ENCODE measurements at places on chromosomes 6 and 20. TPM values are rescaled to one million over a fixed set of nuclear protein-coding genes. Genes with fewer than 3 reads are reported as not detected.

- DNase-seq = no peak
- H3K36me3 ChIP-seq = no peaks in the 10 kb centered on the region
- no peak overlapping the region for H3K27ac ChIP-seq
- H3K27me3 ChIP-seq = peaks cover 87% of the 10 kb centered on the region
These were observed 15.8 kb downstream of the KCNK15 start for GRCh38 chr20:44761423-44761822.

DNA sequence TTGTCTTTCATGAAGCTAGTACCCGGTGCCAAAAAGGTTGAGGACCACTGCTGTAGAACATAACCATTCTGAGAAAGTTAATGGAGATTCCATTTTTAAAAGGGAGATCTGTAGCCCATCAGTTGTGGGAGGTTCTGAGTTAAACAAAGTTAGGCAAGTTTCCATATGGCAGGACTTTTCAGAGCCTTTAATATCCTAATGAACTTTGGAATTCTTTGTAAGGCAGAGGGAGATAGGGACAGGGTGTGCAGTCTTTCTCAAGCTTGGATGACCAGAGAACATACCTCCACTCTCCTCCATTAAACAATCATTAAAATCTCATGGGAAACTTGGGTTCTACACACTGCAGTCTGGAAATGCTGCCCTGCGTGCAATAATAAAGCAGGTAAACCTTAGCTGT is 14.8 kb downstream of the ADGRF4 start:
- no peaks in the 10 kb centered on the region for H3K36me3 ChIP-seq
- H3K4me1 ChIP-seq = peaks cover 10% of the 10 kb centered on the region
- H3K27ac ChIP-seq = no peak overlapping the region
- DNase-seq = no peak
- no peak overlapping the region for H3K4me3 ChIP-seq

DNA sequence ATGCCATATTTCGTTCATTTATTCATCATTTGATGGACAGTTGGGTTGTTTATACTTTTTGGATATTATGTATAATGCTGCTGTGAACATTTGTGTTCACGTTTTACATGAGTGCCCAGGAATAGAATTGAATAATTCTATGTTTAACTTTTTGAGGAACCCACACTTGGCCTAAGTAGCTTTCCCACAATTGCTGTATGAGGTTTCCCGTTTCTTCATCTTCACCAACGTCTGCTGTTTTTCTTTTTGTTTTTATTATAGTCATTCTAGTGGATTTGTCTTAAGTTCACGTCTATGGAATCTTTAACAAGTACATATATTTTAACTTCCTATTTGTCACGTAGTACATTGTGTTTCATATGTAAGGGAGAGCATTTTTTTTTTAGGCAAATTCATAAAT is 110.3 kb downstream of the JARID2 start:
- no peak overlapping the region for H3K4me3 ChIP-seq
- H3K36me3 ChIP-seq = no peaks in the 10 kb centered on the region
- H3K4me1 ChIP-seq = peaks cover 8% of the 10 kb centered on the region
- no peaks in the 10 kb centered on the region for H3K27me3 ChIP-seq

DNA sequence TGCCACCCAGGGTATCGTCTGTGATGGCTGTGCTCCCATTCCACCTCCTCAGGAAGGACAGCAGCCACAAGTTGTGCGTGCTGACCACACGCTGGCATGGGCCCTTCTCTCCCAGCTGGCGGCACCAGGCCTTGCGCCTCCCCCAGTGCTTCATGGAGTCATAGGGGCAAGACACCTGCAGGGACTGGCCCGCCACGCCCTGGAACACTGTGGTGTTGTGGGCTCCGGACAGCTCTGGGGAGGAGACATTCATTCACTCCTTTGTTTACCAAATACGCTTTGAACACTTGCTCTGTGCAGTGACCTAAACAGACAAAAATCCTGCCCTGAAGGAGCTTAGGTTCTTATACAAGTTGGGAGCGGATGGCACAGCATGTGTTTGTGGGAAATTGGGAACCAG is 1.5 kb downstream of the TREM2 start:
- peaks cover 72% of the 10 kb centered on the region for H3K27me3 ChIP-seq
- H3K27ac ChIP-seq = no peak overlapping the region
- no peak overlapping the region for H3K4me3 ChIP-seq
- no peaks in the 10 kb centered on the region for H3K36me3 ChIP-seq

DNA sequence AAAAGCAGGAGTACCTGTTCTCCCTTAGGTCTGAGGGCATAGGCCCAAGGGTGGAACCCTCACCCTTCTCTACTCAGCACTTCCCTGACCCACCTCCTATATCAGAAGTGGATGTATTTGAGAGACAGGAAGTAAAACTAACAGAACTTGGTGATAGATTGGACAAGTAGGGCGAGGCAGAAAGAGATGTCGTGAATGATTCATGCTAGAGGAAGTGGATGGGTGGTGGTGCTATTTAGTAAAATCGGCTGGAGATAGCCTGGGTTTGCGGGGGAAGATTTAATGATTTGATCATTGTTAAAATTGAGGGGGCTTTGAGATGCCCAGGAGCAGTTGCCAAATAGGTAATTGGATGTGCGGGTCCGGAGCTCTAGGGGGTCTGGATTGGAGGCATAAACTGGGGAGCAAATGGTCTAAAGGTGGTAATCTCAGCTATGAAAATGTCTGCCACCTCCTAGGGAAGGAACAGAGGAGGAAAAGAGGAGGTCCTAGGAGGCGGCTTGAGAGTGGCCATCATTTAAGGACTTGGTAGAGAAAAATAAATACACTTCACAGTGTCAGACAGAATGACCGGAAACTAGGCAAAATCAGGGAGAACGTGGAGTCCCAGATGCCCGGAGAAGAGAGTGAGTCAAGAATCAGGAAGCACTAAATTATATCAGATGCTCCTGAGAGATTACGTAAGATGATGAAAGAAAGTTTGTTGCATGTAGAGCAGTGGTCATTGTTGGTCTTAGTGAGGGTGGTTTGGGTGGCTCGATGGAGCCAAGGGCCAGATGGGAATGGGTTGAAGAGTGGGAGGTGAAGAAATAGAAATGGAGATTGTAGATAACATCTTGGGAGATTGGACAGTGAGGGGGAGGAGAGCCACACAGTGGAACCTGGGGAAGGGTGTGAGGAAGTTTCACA is 142.0 kb downstream of the CEP57L1 start:
- H3K4me1 ChIP-seq = peaks cover 9% of the 10 kb centered on the region
- no peaks in the 10 kb centered on the region for H3K27me3 ChIP-seq
- H3K36me3 ChIP-seq = no peaks in the 10 kb centered on the region
- DNase-seq = no peak

The SOX4 gene
- 120 TPM for total RNA-seq

DNA sequence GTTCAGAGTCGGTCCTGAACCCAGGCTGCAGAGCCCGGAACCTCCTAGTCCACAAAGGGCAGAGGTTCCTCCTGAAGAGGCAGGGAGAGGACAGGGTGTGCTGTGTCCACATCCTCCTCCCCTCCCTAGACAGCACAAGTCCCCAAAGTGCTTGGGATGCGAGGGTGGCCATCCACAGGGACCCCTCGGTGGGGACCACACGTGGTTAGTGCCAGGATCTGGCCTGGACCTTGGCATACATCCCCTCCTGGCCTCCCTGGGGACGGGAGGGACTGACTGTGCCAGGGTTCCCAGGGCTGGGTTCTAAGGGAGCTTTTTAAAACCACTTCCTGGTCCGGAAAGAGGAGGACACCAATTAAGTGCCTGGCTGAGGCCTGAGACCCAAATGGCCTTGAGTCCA is 63.2 kb downstream of the CTCFL start:
- no peaks in the 10 kb centered on the region for H3K36me3 ChIP-seq
- no peak for DNase-seq
- peaks cover 95% of the 10 kb centered on the region for H3K27me3 ChIP-seq
- no peak overlapping the region for H3K4me3 ChIP-seq

GRCh38 chr20:23255106-23255505 is 95.5 kb upstream of the NXT1 start:
- no peaks in the 10 kb centered on the region for H3K4me1 ChIP-seq
- H3K36me3 ChIP-seq = no peaks in the 10 kb centered on the region
- H3K27me3 ChIP-seq = peaks cover 33% of the 10 kb centered on the region

DNA sequence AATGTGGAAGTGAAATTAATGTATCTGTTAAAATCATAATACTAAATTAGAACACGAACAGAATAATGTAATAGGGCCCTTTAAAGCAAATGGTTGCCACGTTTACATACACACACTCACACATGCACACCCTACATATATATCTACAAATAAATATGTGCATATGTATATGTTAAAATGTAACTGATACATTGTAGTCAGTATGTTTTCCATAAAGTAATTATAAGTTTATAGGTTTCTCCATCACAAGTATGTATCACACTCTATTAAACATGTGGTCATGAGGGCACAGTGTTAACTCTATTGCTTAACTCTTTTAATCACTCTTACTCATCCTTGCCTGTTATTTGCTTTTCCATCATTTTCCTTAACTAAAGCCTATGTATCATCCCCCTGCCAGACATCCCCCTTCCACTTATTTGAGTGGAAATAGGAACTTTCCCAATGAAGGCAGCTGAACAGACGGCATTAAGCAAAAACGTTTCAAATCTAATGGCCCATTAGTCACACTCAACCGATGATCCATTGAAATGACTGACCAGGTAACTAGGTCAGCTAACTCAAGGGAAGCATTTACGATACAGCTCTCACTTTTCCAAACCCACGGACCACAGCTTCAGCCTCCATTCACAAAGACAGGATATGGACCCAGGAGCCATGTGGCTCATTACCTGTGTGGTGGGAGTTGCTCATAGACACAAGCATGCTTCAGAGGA is 89.3 kb downstream of the HAO1 start:
- H3K27ac ChIP-seq = no peak overlapping the region
- H3K36me3 ChIP-seq = no peaks in the 10 kb centered on the region
- no peak overlapping the region for H3K4me3 ChIP-seq

The ASIP gene
- total RNA-seq = not detected

DNA sequence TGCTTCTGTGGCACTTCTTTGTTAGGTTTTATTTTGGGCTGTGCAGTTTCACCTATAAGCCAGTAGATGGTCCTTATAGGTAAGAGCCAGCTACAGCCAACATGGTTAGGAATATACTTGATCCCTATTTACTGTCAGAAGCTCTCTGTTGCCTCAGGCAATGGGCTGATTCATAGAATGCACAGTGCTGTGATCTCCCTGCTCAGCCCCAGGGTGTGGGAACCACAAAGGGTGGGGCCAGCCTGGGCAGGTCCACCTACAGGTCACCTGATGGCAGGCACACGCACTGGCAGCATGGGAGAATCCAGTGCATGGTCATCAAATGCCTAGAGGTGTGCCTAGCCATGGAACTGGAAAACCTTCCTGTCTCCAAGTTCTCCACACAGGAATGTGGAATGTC is 191.9 kb downstream of the MOXD1 start:
- DNase-seq = peak; percentile 50
- no peak overlapping the region for H3K4me3 ChIP-seq
- H3K36me3 ChIP-seq = no peaks in the 10 kb centered on the region
- H3K4me1 ChIP-seq = peaks cover 17% of the 10 kb centered on the region
- H3K27ac ChIP-seq = no peak overlapping the region

DNA sequence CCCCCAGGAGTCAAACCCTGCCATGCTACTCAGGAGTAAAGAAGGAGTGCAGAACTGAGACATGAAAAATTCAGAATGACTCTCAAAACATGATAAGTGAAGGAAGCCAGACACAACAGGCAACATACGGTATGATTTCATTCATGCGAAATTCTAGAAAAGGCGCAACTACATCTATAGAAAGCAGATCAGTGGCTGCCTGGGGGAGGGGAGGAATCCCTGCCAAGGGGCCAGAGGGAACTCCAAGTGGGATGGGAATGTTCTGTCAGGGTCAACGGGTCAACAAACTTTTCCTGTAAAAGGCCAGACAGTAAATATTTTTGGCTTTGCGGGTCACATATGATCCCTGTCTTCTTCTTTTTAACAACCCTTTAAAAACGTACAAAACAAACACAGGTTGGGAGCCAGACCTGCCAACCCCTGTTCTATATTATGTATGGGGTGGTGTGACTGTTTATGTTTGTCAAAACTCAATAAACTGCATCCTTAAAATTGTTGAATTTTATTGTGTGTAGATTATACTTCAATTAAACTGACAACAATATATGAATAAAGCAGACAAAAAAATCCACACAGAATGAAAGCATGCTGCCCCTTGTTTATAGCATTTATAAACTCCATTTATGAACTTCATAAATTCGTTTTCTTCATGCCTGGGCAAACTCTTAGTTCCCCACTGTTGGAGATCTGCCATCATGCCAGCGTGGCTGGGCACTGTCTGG is 56.6 kb upstream of the TRAF3IP2 start:
- no peak overlapping the region for H3K27ac ChIP-seq
- H3K27me3 ChIP-seq = no peaks in the 10 kb centered on the region
- no peak for DNase-seq
- no peaks in the 10 kb centered on the region for H3K36me3 ChIP-seq

DNA sequence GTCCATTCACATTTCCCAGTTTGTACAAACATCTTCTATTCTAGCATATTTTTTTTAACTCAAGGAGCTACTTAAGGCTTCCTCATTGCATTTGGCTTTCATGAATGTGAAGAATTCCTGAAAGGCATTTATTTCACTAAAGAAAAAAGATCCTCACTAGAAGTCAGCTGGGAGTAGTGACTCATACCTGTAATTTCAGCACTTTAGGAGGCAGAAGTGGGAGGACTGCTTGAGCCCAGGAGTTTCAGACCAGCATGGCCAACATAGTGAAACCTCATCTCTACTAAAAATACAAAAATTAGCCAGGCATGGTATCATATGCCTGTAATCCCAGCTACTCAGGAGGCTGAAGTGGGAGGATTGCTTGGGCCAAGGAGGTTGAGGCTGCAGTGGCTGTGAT is 30.9 kb upstream of the XRN2 start:
- no peak overlapping the region for H3K27ac ChIP-seq
- no peak overlapping the region for H3K4me3 ChIP-seq
- DNase-seq = no peak
- peaks cover 12% of the 10 kb centered on the region for H3K27me3 ChIP-seq
- no peaks in the 10 kb centered on the region for H3K4me1 ChIP-seq
- H3K36me3 ChIP-seq = no peaks in the 10 kb centered on the region

DNA sequence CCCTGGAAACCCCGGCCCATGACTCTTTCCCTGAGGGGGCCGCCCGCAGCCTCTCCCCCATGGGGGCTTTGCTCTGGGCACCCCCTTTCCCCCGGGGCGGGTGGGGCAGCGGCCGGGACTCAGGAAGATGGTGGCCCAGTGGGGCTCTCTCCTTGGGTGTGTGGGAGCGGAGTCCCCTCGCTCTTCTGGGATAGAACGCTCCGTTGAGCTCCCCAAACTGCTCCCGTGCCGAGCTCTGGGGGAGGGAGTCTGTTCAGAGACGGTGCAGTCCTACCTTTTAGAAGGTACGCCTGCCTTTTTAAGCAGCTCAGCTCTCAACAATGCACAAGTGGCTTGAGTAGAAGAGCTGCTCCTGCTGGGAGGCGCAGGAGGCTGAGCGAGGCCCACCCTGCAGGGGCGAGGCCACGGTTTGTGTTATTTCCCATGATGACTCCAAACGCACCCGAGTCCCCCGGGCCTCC is 21.7 kb upstream of the BHLHE23 start:
- no peak overlapping the region for H3K27ac ChIP-seq
- no peaks in the 10 kb centered on the region for H3K36me3 ChIP-seq
- H3K4me1 ChIP-seq = peaks cover 25% of the 10 kb centered on the region
- H3K4me3 ChIP-seq = no peak overlapping the region

- H3K36me3 ChIP-seq = peaks cover 29% of the 10 kb centered on the region
- no peak overlapping the region for H3K27ac ChIP-seq
- peak; percentile 59 for DNase-seq
- no peak overlapping the region for H3K4me3 ChIP-seq
- H3K4me1 ChIP-seq = peaks cover 8% of the 10 kb centered on the region
These were observed 3.0 kb upstream of the GOPC start for GRCh38 chr6:117605169-117605826.

GRCh38 chr6:2274981-2275891 is 29.8 kb upstream of the GMDS start:
- peaks cover 19% of the 10 kb centered on the region for H3K4me1 ChIP-seq
- no peak overlapping the region for H3K27ac ChIP-seq
- DNase-seq = no peak
- no peaks in the 10 kb centered on the region for H3K36me3 ChIP-seq
- H3K27me3 ChIP-seq = no peaks in the 10 kb centered on the region

The PTCHD4 gene
- total RNA-seq = not detected

Measured in Calu3 (cell line).